CD4-positive, alpha-beta T cell treated with Interleukin-17A for 1 hour (primary cell): ENCODE measurements at places on chromosomes 2 and 18.

GRCh38 chr2:191013682-191013931 lies 364 bp downstream of the STAT1 start:
- DNase-seq, result no peak

DNA sequence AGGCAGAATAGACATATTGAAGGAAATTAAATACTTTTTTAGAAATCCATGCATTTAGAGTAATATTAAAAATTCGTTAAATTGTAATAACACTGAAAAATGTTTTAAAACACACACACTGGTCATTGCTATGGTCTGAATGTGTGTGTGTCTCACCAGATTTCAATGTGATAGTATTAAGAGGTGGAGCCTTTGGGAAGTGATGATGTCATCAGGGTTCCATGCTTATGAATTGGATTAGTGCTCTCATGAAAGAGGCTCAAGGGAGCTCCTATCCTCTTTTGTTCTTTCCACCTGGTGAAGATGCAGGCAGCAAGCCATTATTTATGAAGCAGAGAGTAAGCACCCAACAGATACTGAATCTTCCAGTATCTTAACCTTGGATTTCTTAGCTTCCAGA lies 441.8 kb downstream of the CDH2 start:
- DNase-seq, result no peak

- DNase-seq, result no peak
Measured at GRCh38 chr2:223459328-223459939, 142.7 kb downstream of the SCG2 start.

DNA sequence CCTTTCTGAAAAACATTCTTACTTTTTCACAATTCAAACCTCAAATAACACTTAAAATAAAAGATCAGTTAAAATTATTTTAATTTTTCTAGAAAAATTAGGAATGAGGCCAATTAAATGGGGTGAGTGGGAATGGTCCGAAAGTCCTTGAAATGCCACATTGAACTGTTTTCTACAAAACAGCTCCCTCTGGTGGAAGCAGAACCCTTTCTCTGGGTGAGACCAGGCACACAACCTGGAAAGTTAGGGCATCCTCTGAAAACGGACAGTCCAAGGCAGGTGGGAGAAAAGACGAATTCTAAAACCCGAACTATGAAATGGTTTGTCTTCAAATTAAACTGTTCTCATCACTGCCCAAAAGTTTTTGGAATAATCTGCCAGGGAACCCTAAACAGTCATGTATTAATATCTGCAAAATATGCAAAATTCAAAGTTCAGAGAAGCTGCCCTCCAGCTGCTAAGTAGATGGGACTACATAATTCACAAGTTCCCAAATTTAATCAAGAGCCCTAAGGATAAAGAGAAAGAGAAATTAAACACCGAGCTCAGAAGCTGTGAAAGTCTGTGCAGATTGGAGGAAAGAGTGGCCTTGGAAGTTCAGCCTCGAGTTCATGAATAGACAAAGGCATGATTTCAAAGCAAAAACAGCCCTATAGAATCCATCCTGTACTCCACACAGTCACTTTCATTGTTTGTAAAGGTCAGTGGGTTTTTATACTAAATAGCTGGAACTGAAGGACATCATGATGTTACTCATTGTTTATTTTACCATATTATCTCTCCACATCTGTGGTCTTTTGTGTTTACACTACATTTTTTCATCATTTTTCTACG lies 108.3 kb downstream of the PIEZO2 start:
- DNase-seq, result peak; percentile 22

DNA sequence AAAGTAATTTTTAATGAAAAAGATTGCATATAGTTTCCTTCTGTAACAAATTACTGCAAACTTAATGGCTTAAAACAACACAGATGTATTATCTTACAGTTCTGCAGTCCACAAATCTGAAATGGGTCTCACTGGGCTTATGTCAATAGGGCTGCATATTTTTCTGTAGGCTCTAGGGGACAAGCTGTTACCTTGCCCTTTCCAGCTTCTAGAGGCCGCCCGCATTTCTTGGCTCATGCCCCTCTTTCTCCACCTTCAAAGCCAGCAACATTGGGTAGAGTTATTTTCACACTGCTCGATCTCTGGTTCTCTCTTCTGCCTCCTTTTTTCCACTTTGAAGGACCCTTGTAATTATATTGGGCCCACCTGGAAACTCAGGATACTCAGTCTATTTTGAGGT lies 16.7 kb downstream of the COPS8 start:
- DNase-seq, result no peak

DNA sequence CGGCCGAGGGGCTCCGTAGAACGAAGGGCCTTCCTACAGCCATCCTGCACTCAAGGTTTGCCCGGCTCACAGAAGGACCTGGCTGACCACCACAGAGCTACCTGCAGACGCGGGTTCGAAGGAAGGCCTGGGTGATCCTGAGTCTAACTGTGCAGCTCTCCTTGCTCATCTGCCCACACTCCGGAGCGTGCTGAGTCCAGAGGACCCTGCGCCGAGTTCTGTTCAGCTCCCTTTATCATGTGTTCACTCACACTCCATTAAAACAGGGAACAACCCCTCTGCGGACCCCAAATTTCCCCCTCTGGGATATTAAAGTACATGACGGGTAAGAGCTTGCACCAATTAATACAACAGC lies 138.3 kb downstream of the PXDN start:
- no peak for DNase-seq

- no peak for DNase-seq
Measured at GRCh38 chr2:20829861-20830260, 7.0 kb upstream of the LDAH start.

DNA sequence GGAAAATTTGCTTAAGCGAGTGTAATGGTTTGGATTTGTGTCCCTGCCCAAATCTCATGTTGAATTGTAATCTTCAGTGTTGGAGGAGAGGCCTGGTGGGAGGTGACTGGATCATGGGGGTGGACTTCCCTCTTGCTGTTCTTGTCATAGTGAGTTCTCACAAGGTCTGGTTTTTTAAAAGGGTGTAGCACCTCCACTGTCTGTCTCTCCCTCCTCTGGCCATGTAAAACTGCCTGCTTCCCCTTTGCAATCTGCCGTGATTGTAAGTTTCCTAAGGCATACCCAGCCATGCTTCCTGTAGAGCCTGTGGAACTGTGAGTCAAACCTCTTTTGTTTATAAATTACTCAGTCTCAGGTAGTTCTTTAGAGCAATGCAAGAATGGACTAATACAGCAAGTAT lies 6.6 kb downstream of the YIPF4 start:
- no peak for DNase-seq

DNA sequence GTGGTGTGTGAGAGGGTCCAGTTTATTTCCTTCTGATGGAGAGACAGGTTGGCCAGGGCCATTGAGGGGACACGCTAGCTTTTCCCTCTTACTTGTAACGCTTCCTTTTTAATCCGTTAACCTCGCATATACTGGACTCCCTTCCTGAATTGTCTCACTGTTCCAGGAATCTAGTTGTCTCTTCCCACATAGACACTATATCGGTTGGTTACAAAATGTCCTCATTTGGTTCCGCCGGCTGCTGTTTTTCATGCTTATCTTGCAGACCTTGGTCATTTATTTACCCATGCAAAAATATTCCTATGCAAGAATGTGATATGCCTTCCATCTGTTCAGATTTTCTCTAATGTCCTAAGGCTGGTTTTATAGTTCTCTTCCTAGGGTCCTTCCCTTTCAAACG lies 35.0 kb downstream of the NEURL3 start:
- no peak for DNase-seq
